Stimulated activated CD8-positive, alpha-beta memory T cell treated with anti-CD3 and anti-CD28 coated beads, Interleukin-4, amount 100 ng/mL, for 4 hours (primary cell): ENCODE measurements at places on chromosomes 6 and 20.

GRCh38 chr6:164469276-164469949 lies 840.0 kb downstream of the C6orf118 start:
- no peak for DNase-seq

- no peak for DNase-seq
Observed at GRCh38 chr20:42979720-42980119, 210.0 kb downstream of the PTPRT start.

GRCh38 chr20:59640267-59640666 lies 35.9 kb downstream of the PHACTR3 start:
- DNase-seq: no peak

- no peak for DNase-seq
Observed at GRCh38 chr6:158502263-158502950, 57.5 kb upstream of the TMEM181 start.

- peak; percentile 83 for DNase-seq
Observed at GRCh38 chr6:31619805-31620585, 520 bp upstream of the PRRC2A start.

DNA sequence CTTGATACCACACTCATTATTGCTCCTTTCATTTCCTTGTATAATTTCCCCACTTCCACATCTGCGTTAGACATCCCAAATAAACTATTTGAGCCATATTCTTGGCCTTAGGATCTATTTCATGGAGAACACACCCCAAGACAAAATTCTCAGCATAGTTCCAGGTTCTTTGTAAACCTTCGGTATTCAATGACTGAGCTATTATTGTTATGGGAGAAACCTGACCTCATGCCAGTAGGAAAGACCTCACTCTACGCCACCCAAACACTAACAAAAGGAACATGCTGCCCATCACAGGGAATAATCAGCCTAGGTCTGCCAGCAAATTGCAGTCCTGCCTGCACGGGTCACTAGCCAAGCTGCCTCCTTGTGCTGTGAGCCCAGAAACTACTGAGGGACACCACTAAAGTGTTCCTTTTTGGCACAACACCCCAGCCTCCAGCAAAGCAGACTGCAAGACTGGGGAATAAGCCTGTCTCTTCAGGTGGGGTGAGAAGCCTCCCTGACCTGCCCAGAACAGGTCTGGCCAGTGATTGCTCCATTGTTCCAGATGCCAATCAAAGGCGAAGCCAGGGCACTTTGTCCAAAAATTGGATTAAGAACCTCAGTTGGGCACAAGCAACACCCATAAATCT lies 371.8 kb downstream of the MAFB start:
- DNase-seq: no peak

- DNase-seq: no peak
Observed at GRCh38 chr6:73564578-73565345, 43.9 kb upstream of the EEF1A1 start.

DNA sequence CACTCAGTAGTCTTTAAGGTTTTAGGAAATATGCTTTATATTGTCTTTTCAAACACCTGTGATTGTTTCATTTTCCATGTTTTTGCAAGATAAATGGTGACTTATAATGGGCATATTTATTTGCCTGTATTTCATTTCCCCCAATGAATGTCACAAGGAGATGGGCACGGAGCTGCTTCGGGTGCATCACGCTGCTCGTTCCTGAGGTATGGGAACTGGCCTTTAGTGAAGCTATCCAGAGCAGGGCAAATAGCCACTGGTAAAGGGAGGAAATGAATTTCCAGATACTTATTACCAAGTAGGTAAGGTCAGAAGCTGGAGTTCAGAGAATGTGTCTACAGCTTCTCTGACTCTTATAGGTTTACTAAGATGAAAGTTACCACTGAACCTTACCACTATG lies 3.7 kb downstream of the POU3F2 start:
- no peak for DNase-seq

- DNase-seq: no peak
Observed at GRCh38 chr6:135867332-135867731, 15.8 kb downstream of the PDE7B start.

DNA sequence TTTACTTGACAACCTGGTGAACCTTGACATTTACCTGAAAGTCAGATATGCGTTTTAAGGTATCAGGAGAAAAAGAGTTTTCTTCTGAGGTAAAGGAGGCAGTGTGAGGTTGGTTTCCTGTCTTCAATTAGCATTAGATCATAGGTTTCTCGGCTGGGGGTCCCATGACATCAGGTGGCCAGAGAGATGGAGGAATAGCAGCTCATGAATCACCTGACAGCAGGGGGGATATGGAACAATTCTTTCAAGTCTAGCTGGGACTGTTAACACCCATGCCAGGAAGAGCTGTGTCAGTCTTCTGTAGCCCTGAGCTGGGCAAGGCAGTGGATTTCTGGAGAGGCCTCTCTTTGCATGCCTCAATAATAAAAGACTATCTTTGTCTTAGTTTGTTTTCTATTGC lies 108.0 kb upstream of the TMEM170B start:
- DNase-seq: no peak

DNA sequence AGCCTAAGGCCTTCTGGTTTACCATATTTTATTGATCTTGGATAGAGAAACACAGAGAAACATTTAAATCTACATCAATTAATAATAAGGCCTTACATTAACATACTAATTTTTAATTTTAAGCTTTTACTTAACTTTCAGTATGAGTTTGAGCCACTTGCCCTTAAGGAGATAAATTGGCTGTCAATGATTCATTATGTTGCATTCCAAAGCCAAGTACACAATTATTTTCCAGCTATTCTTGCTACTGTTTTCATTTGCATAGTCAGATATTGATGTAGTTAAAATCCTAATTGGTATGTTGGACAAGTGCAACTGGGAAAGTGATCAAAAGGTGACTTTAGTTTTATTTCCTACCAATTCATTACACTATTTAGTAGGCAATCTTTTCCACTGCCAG lies 58.2 kb downstream of the MOCS1 start:
- DNase-seq: no peak

- DNase-seq: no peak
Observed at GRCh38 chr20:44956410-44956809, 3.8 kb downstream of the TOMM34 start.

DNA sequence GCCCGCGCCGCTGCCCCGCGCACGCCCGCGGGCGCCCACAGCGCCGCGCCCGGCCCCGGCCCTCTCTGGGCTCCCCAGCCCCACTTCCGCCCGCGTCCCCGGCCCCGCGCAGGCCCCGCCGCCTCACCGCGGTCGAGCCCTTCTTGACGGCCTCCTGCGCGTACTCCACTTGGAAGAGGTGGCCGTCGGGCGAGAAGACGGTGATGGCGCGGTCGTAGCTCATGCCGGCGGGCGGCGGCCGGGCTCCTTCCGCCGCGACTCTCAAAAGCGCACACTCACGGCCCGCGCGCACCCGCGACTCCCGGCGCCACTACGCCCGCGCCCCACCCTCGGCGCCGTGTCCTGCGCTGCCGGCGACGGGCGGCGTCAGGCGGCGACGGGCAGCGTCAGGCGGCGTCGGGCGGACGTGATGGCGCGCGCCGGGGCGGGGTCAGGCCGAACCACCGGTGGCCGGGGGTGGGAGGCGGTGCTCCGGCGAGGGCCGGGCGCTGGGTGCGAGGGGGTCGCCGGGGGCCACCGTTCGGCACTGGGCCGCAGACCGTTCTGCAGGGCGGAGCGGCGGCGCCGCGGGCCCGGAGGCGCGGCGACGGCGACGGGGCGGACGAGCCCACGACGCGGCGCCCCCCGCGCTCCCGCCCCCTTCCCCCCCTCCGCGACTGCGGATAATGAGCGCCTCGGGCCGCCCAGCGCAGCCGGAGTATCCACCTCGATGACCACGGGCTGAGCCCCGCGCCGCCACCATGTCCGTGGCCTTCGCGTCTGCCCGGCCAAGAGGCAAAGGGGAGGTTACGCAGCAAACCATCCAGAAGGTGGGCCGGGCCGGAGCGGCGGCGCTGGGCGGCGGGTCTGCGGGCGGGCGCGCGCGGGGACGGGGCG lies at the start of the genes PSMA7 and SS18L1:
TSS of gene PSMA7 (minus strand) at position 314 of the 876 bp plus-strand sequence. CDS start at position 223, 91 bp downstream.
TSS of gene SS18L1 (plus strand) at position 689 of the 876 bp plus-strand sequence. CDS start at position 741, 52 bp downstream.
- peak; percentile 60 for DNase-seq

- no peak for DNase-seq
Observed at GRCh38 chr6:3565291-3565690, 108.4 kb upstream of the SLC22A23 start.

- no peak for DNase-seq
Observed at GRCh38 chr6:21915707-21916260, 322.2 kb downstream of the SOX4 start.

GRCh38 chr6:25601800-25602673 lies 50.0 kb upstream of the SCGN start:
- DNase-seq: no peak

- DNase-seq: no peak
Observed at GRCh38 chr20:42530855-42531448, 658.8 kb downstream of the PTPRT start.

DNA sequence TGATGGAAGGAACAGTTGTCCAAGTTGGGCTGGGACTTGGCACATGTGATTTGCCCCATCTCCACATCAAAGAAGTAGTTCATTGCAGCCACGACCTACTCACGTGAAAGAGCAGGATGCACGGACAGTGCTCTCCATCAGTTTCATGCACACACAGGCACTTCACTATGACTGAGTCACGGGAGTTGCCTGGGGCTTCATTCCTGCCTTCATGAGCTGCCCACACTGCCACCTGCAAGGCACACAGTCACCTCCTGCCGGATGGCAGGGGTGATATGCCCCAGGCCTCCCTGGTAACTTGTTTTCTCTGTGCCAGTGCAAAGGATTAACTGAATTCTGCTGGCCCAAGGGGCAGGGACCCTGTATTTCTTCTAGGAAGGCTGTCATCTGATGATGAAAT lies 22.8 kb downstream of the CST5 start:
- DNase-seq: no peak

DNA sequence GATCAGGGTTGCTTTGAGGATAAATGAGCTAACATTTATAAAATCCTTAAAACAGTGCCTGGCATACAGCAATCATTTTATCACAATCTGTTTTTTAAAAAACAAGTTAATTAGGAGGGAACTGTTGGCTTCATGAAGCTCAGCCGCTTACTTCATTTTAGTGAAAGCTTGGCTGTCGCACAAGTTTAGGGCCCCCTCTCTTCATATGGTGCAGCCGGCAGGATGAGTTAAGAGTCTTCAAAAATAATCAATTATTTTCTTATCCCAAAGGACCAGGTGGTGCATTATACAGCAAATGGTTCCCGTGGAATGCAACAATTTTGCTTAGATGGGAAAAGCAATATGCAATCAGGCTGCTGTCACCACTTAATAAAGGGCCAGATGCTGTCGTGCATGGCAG lies 57.4 kb upstream of the PROKR2 start:
- DNase-seq: no peak
